D341Med (cell line): ENCODE measurements at places on chromosomes 4 and X.
A peak's percentile ranks its signal among the peaks of the same experiment; 100 is the strongest.

DNA sequence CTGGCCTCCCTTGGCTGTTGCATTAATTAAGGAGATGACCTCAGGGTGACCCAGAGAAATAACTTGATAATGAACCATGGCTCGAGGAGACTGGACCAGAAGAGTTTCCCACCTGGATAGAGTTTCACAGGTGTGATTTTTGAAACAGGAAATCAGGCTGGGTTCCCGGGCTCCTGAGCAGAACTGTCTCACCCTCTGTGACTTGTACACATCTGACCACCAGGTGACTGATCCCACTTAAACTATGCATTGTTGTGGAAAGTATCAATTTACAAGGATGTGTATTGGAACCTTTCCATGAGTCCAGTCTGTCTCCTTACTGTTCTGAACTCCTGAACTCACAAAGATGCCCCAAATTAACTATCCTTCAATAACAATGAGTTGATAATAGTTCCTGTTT is 220.3 kb downstream of the PTTG2 start:
- no peak for DNase-seq

DNA sequence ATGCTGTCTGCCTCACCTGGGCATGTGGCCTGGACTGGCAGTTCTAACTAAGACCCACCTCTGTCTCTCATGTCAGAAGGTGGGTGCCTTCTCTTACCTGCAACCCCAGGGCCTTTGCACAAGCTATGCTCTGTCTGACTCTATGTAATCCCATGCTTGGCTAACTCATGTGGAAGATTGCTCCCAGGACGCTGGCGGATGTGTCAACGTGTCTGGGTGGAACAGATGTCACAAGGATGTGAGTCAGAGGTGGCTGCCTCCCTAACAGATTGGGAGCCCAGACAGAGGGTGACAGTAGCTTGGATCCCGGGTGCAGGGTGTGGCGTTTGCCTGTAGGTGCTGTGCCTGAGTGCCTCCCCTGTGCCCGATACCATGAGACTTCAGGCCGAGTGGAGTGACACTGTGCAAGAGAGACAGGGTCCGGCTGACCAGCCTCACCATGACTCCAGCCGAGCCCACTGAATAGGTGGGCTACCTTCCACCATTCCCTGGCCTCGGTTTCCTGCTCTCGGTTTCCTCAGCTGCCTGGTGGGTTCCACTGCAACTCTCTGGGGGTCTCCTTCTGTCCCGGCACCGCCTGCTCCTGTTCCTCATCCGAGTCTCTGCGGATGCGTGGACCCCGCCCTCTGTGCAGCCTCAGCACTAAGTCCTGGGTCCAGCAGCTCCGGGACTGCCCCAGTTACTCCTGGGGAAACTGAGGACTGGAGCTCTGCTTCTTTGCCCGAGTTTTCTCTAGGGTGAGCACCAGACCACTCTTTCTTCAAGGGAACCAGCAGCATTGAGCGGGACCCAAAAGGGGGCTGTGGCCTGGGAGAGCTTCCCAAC is 11.0 kb downstream of the SH3BP2 start:
- no peak for DNase-seq

DNA sequence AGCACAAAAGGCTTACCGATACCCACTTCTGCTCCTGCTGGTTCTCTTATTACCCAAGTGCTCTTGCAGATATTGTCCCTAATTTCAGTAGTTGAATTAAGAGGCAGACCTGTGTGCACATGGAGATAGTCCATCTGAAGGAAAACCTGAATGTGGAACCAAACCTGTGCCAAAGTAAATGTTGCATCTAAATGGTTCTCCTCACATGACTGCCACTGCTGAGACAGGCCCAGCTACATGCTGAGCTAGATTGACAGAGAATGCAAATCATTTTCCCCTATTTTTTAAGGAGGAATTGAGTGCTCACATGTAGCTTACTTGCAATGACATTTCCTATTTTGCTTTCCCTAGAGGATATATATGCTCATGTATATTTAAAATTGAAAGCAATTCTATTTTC is 609.1 kb upstream of the TECRL start:
- DNase-seq: no peak

- DNase-seq: no peak
Observed at GRCh38 chrX:97551821-97552220, 668.1 kb downstream of the RPA4 start.

DNA sequence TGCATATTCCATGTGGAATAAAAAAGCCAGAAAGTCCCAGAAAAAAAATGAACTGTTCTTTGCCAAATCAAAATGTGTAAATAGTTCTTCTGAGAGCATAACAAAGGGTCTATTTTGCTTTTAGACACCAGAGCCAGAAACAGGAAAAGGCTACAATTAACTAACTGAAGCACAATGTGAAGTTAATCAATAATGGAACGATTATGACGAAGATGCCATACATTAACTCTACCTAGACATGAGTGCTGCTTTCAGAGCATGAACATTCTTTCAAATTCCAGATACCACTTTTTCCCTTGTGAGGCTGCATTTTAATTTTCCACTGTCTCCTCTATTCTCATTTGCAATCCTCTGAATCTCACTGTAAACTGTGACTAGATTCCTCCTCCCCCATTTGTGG is 48.7 kb upstream of the PHOX2B start:
- no peak for DNase-seq

- no peak for DNase-seq
Observed at GRCh38 chrX:41116948-41117347, 31.7 kb downstream of the USP9X start.

GRCh38 chrX:2502120-2502667 is 1.4 kb upstream of the DHRSX start:
- DNase-seq: no peak

GRCh38 chr4:42412251-42412650 is 15.0 kb downstream of the SHISA3 start:
- DNase-seq: no peak

DNA sequence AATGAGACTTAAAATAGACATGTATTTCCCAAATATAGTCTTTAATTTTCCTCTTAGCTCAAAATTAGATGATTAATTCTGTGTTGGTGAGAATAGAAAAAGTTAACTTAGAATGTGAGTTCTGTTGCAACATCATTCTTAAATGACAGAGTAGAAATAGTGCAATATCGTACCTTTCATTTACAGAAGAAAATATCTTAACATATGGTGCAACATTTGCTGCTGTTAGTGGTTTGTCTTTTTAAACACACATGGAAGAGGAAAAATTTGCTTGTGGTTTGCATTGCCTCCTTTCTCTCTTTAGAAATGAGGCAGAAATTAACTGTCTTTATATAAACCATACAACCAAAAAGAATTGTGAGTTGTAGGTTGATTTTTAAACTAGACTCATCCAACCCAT is 39.3 kb upstream of the FHDC1 start:
- DNase-seq: no peak

DNA sequence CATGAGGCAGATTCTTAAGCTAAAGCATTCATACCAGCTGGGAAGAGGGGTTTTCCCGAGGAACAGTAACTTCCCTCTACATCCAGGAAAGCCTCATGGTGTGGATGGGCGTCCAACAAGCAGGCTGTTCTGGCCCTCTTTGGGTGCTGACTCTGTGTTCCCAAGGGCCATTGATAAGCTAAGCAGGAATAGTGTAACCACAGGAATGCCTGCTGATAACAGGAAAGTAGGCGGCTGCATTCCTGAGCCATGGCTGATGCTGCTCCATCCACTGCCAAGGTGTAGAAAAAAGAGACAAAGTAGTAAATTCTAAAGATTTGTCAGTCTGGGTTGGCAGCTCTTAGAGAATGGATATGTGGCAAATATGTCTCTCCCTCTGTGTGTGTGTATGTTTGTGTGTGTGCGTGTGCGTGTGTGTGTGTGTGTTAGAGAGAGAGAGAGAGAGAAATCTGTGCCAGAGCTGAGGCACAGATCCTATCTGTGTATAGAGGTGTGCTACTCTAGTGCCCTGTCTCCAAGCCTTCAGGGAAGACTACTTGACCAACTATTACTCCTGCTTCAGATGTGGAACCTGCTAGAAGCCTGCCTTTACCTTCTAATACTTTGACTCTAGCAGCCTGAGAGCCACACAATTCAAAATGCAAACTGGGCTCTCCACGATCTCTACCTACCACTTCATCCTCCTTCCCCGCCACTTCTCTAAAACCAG is 353.1 kb upstream of the NR3C2 start:
- no peak for DNase-seq

DNA sequence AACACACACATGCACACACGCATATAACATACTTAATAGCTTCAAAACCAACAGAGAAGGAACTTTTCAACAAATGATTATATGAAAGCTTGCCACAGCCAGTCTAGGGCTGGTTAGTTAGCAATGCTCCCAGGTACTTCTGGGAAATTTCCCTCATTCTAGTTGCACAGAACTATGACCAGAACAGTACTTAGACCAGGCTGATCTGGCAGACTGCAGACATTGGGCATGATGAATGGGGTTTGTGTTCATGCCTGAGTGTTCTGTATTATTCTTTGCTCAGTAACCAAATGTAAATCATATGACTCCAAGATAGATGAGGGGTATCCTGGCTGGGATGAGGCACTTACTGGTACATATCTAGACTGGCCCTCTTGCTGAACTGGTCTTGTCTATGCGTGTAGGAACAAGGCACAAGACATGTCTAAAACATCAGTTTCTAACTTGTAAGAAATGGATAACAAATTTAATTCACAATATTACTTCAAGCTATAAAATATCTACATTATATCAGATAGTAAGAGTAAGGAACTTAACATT is 50.3 kb upstream of the GEMIN8 start:
- DNase-seq: no peak

DNA sequence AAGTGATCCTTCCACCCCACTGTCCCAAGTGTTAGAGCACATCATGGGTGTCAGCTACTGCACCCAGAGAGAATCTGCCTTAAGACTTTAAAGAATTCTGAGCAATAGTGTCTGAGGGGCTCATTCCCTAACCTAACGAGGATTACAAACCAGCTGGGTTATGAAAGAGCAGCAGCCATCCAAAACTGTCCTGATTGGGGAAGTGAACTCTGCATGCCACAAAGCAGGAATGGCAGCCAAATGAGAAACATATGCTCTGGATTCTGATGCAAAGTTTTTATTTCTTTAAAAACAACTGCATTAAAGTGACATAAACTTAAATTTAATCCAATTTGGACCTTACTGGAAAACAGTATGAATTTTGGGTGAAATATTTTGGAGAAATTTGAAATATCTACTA is 103.2 kb downstream of the ANXA3 start:
- no peak for DNase-seq

GRCh38 chrX:151031391-151031975 is 48.3 kb downstream of the HMGB3 start:
- no peak for DNase-seq

- peak; percentile 36 for DNase-seq
Observed at GRCh38 chr4:175953960-175954521, 111.6 kb upstream of the WDR17 start.

DNA sequence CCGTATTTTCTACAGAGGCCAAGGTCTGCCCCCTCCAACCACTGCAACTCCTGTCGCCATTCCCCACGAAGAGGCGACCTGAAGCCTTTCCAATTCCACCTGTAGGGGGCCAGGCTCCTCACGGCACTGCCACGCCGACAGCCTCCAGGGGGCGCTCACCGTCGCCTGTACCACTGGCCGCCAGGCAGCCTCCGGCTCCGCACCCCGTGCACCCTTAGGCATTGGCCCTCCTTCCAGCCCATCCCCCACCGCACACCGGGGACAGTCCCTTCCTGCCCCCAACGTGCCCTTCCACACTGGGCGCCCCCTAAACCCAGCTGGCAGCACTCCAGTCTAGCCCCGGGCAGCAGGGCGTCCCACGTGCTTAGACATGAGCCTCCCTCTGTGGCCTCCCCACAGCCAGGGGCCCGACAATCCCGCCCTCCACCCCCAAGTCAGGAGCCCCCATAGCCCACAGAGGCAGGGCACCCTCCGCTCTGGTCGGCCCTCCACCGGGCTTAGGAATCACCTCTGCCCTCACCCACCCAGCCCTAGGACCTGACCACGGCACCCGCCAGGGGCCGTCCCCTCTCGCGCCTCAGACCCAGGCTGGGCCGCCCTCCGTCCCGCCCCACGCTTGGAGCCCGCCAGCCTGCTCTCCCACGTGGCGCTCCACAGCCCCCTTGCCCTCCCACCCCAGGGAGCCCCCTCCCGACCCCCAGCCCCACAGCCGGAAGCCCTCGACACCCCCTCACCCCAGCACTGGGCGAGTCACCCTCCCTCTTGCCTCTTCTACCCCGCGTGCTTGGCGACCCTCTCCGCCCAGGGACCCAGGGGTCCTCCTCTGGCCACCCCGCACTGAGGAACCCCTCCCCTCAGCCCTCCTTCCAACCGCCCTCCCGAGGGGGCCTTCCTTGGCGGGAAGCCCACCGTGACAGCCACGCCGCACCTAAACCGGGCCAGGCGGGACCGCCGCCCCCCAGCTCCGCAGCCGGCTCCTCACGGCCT is 711 bp downstream of the PNMA6E start:
- peak; percentile 86 for DNase-seq

DNA sequence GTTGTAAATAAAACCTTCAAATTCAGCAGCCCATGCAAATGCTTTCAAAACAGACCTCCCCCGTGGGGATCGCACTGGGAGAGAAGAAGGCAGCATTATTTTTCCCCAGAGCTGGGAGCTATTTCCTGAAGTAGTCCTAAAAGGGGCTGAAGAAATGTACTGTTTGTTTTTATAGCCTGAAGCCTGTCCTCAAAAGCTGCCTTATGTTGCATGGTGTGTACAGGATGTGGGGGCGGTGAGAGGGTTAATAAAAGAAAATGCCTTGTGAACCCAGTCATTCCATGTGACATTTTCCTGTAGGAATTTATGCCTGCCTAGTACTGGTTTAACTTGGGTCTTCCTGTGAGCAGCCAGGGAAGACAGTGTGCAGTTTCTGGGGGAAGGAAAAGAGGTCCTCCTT is 144.1 kb downstream of the SOWAHB start:
- DNase-seq: no peak

- no peak for DNase-seq
Observed at GRCh38 chrX:132810964-132811712, 147.3 kb downstream of the HS6ST2 start.

DNA sequence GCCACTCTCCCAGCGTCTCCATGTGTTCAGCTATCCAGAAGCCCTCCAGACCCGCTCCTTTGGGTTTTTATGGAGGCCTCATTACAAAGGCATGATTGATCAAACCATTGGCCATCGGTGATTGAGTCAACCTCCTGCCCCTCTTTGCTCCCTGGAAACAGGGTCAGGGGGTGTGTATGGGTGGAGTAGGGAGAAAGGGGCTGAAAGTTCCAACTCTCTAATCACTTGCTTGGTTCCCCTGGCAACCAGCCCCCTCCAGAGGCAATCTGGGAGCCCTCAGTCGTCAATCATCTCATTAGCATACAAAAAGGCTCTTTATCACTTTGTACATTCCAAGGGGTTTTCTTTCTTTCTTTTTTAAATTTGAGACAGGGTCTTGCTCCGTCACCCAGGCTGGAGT is 2.3 kb downstream of the TRIM2 start:
- DNase-seq: no peak

- DNase-seq: no peak
Observed at GRCh38 chr4:38562751-38563198, 101.2 kb upstream of the KLF3 start.

DNA sequence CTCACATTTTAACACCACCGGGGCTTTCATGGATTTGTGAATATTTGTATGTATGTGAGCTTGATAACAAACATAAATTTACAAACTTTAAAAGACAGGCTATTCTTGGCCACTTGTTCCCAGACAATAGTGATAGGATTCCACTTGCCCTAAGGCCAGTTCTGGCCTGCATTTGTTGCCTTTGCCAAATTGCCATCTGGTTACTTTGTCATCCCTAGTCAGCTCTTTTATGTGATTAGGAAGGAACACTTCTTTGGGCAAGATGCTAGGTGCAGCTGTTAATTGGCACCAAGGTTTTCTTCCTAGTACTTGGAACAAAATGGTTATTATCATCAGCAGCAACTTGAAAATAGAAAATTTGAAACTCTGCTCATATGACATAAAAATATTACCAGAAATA is 63.3 kb downstream of the CCSER1 start:
- DNase-seq: no peak
